Stimulated activated CD4-positive, alpha-beta T cell treated with anti-CD3 and anti-CD28 coated beads, Interleukin-4, amount 100 ng/mL, for 48 hours (primary cell): ENCODE measurements at places on chromosomes 3 and 15.

DNA sequence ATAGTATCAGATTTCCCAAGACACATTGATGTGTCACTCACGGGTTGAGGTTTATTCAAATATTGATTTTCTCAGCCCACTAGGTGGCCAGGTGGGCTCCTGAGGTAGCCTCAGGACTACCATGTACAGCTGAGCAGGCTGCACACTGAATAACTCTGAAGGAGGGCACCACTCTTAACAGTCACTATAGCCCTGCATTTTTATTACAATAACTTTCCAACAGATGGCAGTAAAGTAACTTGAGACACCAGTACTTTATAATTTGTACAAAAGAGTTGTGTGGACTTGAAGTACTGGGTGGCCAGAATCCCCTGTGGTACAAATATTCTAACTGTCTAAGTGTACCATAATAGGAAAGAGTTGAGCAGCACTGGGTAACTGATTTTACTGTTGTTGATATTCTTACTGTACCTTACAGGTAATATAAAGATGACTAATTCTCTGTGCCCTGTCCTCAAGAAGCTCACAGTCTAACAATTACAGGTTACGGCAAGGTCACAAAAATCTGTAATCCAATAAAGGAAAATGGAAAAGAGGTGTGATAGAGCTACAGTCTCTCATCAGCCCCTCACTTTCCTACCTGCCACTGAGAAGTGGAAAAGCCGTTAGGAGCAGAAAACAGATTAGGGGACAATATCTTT is 76.0 kb downstream of the ETFA start:
- no peak for DNase-seq

DNA sequence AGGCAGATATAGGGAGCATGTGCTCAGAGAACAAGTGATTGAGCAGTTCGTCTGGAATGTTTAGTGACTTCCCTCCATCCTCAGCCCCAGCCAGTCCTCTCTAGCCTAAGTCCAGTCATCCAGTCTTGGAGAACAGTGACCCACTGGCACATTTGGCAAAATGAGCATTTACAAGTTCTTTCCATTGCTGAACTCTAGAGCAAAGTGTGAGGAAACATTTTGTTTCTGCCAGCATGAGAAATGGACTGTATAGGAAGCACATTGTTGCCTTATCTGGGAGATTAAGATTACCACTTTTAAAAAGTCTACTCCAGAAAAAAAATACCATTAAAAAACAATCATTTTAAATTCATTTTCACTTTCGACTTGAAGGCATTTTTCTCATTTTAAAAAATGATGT is 353.6 kb downstream of the SHQ1 start:
- no peak for DNase-seq

DNA sequence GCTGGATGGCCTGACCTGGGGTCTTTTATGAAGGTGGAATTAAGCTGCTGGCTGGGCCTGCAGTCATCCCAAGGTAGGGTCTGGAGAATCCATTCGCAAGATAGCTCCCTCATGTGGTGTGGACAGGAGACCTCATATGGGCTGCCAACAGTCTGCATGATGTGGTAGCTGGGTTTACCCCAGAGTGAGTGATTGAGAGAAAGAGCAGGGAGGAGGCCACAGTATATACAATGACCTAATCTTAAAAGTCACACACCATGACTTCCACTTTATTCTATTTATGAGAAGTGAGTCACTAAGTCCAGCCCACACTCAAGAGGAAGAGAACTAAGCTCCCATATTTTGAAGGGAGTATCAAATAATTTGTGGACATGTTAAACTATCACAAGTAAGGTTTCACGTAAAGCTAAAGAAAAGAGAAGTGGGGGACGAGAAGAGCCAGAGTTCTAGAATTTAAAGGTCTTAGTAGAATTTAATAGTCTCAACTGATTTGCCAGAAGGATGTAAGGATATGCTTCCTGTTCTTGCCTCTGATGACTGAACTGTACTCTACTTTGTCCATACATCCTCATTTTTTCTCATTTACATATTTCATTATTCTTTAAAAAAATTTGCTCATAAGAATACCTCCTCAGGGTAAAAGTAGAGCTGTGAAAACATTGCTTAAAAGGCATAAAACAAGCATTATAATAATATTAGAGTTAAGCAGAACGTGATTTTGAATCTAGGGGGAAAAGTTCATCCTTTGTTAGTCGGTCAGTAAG is 184.4 kb downstream of the PEX5L start:
- no peak for DNase-seq

GRCh38 chr3:19348941-19349564 is 200.7 kb downstream of the KCNH8 start:
- no peak for DNase-seq

DNA sequence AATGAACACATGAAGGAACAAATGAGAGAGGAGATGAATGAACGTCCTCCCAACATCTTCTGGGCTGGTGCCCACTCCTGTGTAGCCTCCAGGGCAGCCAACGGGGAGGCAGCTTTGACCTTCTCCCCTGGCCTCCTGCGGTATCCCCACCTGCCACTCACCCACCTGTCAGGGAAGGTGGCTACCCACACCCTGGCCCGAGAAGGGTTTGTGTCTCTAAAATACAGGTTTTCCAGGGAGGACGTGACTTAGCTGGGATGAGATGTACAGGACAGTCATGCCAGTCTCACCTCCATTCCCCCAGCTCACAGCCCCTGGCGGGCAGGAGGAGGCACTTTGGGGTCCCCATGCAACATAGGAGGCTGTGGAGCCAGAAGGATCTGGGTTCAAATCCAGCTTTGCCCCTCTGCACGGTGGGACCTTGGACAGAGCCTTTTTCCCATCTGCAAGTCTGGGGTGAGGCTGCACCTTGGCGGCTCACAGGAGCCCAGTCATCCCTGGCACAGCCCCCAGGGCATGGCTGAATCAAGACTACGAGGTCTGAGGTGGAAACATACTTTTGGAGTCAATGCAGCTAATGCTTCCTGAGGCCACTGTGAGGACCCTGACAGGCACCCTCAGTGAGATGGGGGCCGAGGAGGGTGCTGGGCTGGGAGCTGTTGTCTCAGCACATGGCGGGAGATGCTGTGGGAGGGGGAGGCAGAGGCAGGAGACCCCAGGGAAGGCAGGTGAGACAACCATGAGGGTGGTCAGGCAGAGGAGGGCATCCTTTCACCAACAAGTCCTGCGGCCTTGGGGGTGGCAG is 11.1 kb upstream of the PLXND1 start:
- no peak for DNase-seq

- no peak for DNase-seq
Measured at GRCh38 chr3:10933021-10933420, 59.5 kb upstream of the SLC6A1 start.

- DNase-seq: no peak
Measured at GRCh38 chr3:33186524-33187367, 31.9 kb downstream of the SUSD5 start.

DNA sequence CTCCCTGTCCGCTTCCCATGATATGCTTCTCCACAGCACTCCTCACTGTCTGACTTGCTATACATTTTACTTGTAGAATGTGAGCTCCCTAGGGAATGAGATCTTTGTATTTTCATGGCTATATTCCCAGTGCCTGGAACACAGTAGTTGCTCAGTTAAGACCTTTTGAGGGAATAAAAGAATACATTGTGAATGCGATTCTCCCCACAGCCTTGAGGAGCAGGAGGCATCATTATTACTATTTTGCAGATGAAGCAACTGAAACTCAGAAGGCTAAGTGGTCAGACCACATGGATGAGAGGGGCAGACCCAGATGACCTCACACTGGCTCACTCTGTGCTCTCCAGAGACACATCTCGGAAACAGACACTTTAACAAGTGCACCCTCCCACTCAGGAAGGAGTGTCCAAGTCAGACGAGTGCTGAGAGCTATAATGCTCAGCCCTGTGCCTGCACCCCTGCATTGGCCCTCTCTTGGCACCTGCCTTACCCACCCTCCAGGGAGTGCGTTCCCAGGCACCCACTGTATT is 46.8 kb downstream of the SST start:
- DNase-seq: no peak
